ENCODE measurements at places on chromosomes 5 and 9.

- no peaks in the 10 kb centered on the region for H3K4me1 ChIP-seq
- H3K36me3 ChIP-seq: no peaks in the 10 kb centered on the region
- peak; percentile 80 for DNase-seq
- no peaks in the 10 kb centered on the region for H3K27me3 ChIP-seq
Measured at GRCh38 chr9:13358128-13358527, 78.6 kb upstream of the MPDZ start.

GRCh38 chr5:172175263-172175719 lies 12.7 kb downstream of the STK10 start:
- peak overlapping the region; percentile 14 for H3K27ac ChIP-seq
- H3K4me3 ChIP-seq: no peak overlapping the region
- H3K36me3 ChIP-seq: peaks cover 17% of the 10 kb centered on the region
- H3K4me1 ChIP-seq: peaks cover 39% of the 10 kb centered on the region

DNA sequence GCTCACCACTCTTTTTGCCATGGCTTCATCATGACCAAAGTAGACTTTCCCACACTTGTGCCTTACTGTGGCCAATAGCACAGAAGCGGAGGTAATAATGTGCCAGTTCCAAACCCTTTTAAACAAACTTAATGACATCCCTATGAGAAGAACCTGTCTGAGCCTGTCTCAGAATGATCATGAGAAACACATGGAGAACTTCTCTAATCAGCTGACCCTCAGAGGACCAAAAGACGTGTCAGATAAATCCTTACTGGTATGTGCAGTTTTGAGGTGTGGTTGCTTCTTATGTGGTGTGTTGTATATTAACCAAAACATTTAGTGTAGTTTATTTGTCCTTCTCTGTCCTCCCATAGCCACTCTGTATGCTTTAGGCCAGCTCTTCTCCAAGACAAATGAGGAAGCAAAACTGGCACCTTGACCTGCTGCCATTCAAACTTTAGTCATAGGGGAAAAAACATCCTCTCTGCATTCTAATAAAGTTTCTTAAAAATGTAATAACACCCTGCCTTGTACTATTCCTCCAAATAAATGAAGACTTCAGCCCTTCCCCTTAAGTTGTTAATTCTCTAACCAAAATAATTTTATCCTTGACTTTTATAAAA lies 168.9 kb downstream of the MUSK start:
- no peak overlapping the region for H3K27ac ChIP-seq
- H3K36me3 ChIP-seq: no peaks in the 10 kb centered on the region
- H3K27me3 ChIP-seq: no peaks in the 10 kb centered on the region
- no peak for DNase-seq
- H3K4me3 ChIP-seq: no peak overlapping the region

DNA sequence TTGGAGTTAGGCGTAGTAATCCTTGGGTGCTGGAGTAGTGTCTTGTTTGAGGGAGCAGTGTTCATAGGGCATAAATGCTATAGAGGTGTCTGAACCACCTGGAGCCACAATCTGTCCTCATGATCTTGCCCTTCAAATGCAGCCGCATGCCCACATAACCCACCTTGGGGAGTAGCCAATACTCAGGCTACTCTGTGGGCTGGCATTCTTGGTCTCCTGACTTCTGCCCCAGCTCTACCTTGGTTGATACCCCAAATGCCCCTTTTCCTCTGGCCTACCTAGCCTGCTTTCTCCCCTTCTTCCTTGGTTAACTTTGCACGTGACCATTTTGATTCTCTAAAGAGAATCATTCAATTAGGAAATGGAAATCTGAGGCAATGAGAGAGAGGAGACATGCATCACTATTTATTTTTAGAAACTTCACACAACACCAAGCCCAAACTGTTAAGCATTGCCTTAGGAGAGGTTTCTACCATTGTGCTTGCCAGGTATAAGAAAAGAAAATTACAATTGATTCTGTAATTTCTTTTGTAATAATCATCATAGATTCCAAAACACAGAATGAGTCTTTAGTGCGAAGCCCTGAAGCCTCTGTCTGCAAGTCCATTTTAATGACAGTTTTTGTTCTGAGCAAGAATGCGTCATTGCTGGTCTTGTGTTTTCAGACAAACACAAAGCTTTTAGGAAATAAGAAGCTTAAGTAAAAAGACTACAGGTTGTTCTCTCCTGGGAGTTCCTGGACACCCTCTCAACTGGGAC lies 135.2 kb downstream of the C9orf152 start:
- DNase-seq: no peak
- H3K4me1 ChIP-seq: peaks cover 9% of the 10 kb centered on the region
- H3K27me3 ChIP-seq: no peaks in the 10 kb centered on the region
- no peak overlapping the region for H3K4me3 ChIP-seq
- H3K27ac ChIP-seq: no peak overlapping the region
- peaks cover 3% of the 10 kb centered on the region for H3K36me3 ChIP-seq

- H3K27me3 ChIP-seq: no peaks in the 10 kb centered on the region
- H3K36me3 ChIP-seq: no peaks in the 10 kb centered on the region
- no peak overlapping the region for H3K4me3 ChIP-seq
- peak; percentile 40 for DNase-seq
- peaks cover 3% of the 10 kb centered on the region for H3K4me1 ChIP-seq
Measured at GRCh38 chr5:43874772-43875171, 271.8 kb downstream of the NNT start.

- H3K27me3 ChIP-seq: no peaks in the 10 kb centered on the region
- H3K27ac ChIP-seq: no peak overlapping the region
- peak; percentile 62 for DNase-seq
- no peaks in the 10 kb centered on the region for H3K36me3 ChIP-seq
- no peaks in the 10 kb centered on the region for H3K4me1 ChIP-seq
Measured at GRCh38 chr5:93915142-93915553, 173.7 kb upstream of the POU5F2 start.

DNA sequence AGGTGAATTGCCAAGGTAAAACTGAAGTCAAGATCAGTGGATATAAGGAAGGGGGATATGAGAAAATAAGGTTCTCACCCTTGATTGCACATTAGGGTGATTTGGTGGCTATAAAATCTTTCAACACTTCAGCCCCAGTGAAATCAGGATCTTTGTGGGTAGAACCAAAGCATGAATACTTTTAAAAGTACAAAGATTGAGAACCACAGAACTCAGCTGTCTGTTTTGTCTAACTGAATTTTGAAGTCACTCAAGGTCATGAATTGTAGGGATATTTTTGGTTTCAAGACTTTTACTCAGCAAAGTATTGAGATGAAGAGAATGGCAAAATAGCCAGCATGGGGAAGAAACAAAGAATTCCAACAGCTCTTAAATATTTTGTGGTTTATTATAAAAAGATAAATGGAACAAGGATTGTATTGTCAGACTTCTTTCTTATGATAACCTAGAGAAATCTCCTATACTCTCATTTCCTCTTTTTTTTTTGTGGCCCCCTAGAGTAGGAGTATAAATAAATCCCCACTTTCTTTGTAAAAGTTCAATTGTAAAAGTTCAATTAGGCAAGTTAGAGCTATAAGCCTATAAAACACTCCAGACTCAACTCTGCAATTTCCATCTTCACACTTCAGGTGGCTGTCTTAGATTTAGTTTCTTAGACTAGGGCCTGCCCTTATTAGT lies 272.9 kb downstream of the PDE4D start:
- H3K4me3 ChIP-seq: no peak overlapping the region
- H3K4me1 ChIP-seq: no peaks in the 10 kb centered on the region
- H3K27ac ChIP-seq: no peak overlapping the region
- DNase-seq: no peak
- H3K36me3 ChIP-seq: no peaks in the 10 kb centered on the region
- no peaks in the 10 kb centered on the region for H3K27me3 ChIP-seq

DNA sequence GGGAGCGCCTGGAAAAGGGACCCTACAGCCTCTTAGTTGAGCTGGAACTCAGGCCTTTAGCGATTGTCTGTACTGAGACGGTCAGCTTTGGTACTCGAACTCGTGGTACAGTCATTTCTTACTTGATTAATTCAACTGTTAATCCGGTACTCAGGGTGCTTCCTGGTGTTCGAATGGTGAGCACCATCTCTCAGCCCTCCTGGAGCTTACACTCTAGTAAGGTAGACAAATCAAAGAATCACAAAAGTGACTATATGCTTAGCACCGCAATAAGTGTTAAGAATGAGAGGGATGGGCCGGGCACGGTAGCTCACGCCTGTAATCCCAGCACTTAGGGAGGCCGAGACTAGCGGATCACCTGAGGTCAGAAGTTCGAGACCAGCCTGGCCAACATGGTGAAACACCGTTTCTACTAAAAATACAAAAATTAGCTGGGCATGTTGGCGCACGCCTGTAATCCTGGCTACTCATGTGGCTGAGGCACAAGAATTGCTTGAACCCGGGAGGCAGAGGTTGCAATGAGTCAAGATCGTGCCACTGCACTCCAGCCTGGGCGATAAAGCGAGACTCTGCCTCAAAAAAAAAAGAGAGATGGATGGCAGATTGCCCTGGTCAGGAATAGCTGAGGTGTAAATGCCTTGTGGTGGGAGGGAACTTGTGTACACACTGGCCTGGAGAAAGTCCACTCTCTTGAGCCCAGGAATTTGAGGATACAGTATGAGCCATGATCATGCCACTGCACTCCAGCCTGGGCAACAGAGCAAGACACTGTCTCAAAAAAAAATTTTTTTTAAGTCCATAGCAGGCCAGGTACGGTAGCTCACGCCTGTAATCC lies 981 bp downstream of the TCOF1 start:
- H3K27me3 ChIP-seq: no peaks in the 10 kb centered on the region
- H3K27ac ChIP-seq: no peak overlapping the region
- no peak for DNase-seq
- H3K4me3 ChIP-seq: peak overlapping the region; percentile 89

DNA sequence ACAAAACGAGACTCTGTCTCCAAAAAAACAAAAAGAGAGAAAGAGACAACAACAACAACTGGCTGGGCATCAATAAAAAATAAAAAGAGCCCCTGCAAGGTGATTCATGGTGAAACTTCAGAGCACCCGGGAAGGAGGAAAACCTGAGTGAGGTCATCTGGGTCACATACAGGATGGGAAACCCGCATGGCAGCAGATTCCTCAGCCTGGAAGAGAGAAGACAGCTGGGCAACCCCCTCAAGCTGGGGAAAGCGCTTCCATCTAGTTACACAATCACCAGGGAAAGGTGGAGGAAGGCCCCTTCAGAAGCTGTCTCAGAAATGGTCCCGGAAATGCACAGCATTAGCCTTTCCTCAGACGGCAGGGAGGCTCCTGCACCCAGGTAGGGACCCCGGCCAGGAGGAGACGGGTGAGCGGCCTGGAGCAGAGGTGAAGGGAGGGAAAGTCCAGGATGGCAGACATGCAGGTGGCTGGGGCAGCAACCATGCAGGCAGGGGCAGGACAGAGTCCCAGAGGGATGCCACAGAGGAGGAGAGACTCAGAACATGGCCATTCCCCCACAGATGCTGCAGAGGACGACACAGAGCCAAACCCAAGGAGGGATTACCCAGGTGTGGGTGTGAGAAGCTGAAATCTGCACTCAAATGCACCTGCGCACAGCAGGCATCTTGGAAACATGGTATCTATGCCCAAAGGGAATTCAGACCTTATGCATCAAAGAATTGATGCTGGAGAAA lies 29.4 kb downstream of the CAMSAP1 start:
- no peak overlapping the region for H3K4me3 ChIP-seq
- peaks cover 12% of the 10 kb centered on the region for H3K36me3 ChIP-seq
- H3K4me1 ChIP-seq: peaks cover 15% of the 10 kb centered on the region
- no peak overlapping the region for H3K27ac ChIP-seq
- no peaks in the 10 kb centered on the region for H3K27me3 ChIP-seq

DNA sequence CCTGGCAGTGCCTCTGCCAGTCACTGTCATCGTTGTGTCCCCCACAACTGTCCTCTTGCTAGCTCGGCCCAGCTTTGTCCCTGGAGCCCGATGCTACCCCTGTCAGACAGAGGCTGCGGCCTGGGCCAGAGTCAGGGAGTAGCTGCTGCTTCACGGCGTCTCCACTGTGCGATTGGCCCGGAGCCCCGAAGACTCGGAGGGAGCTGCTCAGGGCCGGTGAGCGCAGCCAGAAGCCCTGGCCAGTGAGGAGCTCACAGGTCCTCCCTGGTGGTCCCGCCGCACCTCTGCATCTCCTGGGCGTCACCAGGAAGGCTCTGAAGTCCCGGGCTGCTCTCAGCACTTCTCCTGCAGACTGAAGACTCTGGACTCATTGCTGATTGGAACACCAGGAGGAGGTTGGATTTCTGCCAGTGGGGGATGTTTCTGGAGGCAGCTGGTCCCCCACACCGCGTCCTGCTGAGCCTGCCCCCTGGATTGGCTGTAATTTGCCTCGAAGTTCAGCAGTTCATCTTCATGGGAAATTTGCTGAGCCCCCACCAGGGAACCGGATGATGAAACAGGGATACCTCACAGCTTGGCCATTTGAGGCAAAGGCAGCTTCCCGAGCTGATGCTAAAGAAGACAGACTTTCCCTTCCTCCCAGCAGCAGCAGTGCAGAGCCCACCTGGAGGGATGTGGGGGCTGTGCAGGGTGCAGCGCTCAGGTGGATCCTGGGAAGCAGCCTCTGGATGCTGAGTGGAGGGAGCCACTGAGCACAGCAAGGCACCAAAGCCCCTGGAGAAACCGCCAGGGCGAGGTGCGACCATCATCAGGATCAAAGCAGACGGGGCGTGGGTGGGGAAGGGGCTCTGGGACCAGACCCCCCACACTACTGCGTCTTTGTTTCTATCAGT lies 45.6 kb downstream of the USP20 start:
- DNase-seq: no peak
- H3K4me3 ChIP-seq: no peak overlapping the region
- H3K27me3 ChIP-seq: no peaks in the 10 kb centered on the region
- peaks cover 26% of the 10 kb centered on the region for H3K4me1 ChIP-seq
- peaks cover 19% of the 10 kb centered on the region for H3K36me3 ChIP-seq

DNA sequence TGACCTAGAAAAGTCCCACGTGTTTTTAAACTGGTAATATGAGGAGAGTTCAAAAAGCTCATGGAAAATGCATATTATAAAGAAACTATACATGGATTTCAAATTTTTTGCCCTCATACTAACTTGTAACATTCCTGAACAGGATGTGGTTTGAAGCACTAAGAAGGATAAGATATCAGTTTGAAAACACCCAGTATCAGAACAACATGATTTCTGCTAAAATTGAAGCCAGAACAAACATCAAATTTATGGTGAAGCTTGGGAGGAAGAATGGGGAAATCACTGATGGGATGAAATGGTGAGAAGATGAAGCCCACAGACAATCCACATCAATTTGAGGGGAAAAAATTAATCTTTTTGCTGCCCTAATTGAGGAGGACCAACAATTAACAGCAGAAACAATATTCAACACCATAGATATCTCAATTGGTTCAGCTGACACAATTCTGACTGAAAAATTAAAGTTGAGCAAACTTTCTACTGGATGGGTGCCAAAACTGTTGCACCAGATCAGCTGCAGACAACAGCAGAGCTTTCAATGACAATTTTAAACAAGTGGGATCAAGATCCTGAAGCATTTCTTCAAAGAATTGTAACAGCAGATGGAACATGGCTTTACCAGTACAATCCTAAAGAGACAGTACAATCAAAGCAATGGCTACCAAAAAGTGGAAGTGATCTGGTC lies 113.2 kb upstream of the SNX2 start:
- no peaks in the 10 kb centered on the region for H3K36me3 ChIP-seq
- H3K4me3 ChIP-seq: no peak overlapping the region
- no peak overlapping the region for H3K27ac ChIP-seq
- H3K4me1 ChIP-seq: no peaks in the 10 kb centered on the region

DNA sequence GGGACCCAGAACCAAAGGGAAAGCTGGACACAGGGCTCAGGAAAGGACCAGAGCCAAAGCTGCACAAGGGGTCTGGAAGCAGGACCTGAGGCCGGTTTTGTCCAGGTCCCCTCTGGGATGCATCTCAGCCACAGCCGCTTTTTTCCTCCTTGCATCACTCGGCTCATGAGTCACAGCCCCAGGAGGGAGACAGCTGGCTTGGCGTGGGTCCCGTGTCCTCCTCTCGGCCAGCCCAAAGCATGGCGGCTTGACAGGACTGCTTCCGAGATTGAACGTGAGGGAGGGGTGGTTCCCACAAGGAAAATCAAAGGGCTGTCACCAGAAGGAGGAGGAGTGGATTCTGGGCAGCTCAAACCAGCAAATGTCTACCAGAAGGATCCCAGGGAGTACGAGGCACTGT lies 56.7 kb upstream of the CPLX2 start:
- H3K4me3 ChIP-seq: no peak overlapping the region
- no peaks in the 10 kb centered on the region for H3K36me3 ChIP-seq
- peaks cover 5% of the 10 kb centered on the region for H3K27me3 ChIP-seq
- DNase-seq: peak; percentile 19
